ENCODE measurements at places on chromosomes 1 and 21.

- no peak for DNase-seq
These were observed 131.0 kb upstream of the RUNX1 start for GRCh38 chr21:35179990-35180540.

- DNase-seq, result no peak
These were observed 24.3 kb downstream of the EYA3 start for GRCh38 chr1:28064064-28064463.

- no peak for DNase-seq
These were observed 9.8 kb downstream of the KCNN3 start for GRCh38 chr1:154860156-154860870.

DNA sequence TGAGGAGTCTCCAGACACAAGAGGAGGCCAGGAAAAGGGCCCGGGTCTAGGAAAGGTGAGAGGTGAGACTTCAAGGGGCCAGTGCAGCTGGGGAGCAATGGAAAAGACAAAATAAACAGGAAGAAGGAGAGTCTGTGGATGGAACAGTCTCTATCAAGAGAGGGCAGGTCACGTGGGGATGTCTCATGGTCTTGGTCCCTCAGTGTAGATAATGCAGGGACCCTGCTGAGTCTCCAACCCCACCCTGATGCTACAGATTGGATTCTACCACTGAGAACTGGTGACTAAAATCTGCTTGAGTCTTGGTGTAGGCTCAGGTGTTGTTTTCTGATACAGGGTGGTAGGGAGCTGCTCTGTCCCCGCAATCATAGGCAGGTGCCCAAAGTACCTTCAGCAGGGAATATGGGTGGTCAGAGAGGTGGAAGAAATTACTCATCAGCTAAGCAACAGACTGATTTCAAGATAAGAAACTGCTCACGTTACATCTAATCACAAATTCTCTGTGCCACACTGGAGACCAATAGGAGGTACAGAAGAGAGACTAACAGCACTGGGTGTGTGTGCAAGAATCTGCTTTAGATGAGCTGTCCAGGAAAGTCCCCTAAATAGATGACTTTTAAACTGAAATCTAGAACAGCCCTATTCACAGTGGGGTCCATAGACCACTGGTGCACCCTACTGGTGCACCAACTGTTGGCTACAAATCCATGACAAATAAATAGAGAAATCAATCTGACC is 101.5 kb upstream of the TLR5 start:
- no peak for DNase-seq

GRCh38 chr1:198669023-198669698 is 30.3 kb downstream of the PTPRC start:
- DNase-seq, result no peak

DNA sequence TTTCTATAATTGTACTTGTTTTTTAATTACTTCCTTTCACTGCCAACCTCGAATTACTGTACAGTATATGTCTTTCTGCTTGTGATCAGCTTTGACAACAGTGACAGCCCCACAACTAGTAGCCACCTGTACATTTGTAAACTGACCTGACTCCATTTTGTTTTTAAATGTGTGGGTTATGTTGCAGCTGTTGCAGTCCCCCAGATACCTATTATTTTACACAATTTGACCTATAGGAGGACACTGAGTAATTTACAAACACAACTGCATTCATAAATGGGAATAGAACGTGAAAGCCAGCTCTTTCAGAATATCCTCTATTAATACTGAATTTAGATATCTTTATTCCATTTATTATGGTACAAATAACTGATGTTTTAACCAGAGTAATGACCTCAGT is 2.5 kb upstream of the VAMP3 start:
- DNase-seq, result peak; percentile 31

DNA sequence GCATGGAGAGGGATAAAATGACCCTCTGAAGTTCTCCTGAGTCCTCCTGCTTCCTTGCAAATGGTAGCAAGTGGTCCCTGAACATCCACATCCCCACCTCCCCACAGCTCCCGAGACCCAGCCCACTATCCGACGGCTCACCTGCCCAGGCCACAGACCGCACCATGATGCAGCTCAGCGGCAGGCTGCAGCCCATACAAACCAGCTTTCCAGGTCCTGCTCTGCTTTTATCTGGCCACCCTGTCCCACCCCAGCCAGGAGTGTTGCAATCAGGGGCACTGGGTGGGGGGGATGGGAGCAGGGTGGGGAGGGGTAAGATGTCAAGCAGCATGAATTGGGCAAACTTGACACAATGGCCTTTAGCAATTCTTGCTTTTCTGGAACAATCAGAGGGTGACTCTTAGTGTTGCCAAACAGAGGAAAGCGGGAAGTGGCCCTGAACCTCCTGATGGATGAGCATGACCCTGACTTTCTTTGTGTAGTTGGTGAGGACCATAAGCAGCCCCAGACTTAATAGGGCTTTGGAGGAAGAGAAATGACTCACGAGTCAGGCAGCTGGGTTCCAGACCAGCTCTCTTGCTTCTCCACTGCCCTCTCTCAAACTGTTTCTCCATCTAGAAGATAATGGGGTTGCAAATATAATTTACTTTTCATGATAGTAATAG is at the start of gene CHIT1:
Gene CHIT1, minus strand, starts transcription at position 203 of the 665 bp plus-strand sequence. Its CDS starts 37 bp downstream, at position 166.
- no peak for DNase-seq

DNA sequence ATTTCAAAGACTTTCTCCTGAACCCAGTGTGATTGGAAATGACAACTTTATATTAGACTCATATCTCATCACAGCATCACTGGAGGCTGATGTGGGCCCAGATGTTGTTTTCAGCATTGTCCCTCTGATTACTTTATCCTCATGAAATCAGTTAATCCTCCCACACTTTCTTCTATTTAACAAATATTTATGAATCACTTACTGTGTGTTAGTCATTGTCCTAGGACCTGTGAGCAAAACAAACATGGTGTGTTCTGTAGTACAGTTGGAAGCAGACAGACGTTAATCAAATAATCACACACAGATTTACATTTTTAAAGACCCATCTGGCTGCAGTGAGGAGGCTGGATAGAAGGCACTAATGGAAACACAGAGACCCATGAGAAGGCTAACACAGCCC is 383.7 kb downstream of the PRDM2 start:
- no peak for DNase-seq

GRCh38 chr1:107824946-107825345 is 140.0 kb downstream of the VAV3 start:
- no peak for DNase-seq

DNA sequence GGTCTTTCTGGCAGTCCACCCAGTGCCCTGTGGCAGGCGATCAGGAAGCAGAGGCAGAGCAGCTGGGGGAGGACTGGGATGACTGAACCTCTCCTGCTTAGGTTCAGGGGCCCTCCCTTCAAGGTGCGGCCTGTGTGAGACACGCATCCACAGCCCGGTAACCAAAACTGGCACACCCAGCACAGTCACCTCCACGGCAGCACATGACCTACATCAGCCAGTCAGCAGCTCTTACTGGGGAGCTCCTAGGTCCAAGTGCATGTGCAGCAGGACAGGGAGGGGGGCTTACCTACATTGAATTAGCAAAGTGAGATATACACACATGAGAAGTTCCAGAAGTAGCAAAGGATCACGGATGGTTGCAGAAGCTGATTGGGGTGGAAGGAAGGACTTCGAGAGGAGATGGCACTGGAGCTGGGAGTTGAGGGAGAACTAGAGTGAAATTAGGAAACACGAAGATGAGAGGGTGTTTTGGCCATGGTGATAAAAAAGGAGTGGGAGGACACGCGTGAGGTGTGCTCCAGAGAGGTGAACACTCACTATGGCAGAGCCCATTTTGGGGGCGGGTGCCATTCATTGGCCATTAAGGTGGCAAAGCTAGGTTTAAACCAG is 51.4 kb upstream of the IRF2BP2 start:
- no peak for DNase-seq

DNA sequence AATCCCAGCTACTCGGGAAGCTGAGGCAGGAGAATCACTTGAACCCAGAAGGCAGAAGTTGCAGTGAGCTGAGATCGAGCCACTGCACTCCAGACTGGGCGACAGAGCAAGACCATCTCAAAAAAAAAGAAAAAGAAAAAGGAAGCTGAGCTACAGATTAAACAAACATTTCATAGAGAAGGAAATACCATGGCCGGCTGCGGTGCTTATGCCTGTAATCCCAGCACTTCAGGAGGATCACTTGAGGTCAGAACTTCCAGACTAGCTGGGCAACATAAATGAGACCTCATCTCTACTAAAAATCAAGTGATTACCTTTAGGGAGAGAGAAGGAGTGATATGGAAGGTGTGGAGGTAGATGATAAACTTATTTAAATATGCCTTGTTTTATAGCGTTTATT is 14.0 kb upstream of the CFAP126 start:
- no peak for DNase-seq

DNA sequence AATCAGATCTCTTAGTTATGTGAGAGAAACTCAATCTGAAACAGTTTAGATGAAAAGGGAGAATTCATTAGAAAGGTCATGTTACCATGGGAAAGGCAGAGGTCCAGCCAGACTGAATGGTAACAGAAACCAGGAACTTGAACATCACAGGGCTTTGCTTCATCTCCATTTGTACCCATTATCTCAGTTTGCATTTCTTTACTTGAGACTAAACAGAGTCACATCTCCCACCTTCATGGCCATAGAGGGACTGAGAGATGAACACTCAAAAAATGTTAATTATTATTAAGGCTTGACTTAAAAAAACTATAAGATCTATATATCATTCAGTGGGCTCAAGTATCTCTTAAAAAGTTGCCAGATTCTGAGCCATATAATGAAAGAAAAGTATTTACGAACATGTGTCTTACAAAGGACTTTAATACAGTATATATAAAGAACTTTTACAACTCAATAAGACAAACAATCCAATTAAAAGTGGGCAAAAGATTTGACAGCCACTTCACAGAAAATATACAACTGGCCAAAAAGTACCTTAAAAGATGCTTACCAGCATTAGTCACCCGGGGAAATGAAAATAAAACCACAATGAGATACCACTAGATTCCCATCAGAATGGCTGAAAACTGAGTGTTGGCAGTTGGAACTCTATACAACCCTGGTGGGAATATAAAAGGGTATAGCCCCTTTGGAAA is 13.2 kb downstream of the KYAT3 start:
- no peak for DNase-seq
